Activated CD4-positive, alpha-beta T cell treated with anti-CD3 and anti-CD28 coated beads, Interleukin-2, Interleukin-6, amounts not matched to agents 100 ng/mL and 50 ng/mL, durations not matched to agents 16 hours and 8 hours (primary cell): ENCODE measurements at places on chromosomes 3 and 15.

DNA sequence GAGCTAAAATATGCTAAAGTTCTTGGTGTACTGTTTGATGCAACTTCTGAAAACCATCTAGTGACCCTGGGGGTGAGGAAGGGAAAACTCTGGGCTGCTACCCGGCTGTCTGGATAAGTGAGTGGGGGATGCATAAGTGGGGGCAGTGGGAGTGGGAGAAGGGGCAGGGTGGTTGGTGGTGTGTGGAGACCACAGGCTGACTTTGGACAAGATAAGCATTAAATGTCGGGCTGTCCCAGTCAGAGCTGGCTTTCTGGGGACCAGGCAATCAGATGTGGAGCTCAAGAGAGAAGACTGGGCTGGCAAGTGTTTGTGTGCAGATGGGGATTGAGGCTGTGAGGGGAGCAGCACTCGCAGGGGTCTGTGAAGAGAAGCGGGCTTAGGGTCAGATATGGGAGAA lies 11.0 kb upstream of the XIRP1 start:
- no peak for DNase-seq

GRCh38 chr3:190073264-190074008 lies 47.3 kb downstream of the P3H2 start:
- DNase-seq: no peak

GRCh38 chr3:177337541-177338331 lies 140.5 kb upstream of the TBL1XR1 start:
- DNase-seq: peak; percentile 91

DNA sequence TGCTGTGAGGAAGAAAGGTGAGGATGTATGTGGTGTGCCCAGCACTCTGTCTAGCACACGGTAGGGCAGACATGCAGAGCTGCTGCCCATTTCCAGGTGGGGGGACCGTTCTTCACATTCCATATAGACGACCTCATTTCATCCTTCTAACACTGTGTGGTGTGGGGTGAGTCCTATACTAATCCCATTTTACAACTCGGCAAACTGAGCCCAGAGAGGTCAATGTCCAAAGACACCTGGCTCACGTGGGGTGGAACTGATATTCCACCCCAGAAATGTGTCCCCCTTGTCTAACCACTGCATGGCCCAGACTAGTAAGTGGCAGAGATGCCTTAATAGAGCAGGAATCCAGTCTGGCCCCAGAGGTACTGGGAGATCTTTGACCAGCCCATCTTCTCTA lies 119.2 kb downstream of the FBLN2 start:
- no peak for DNase-seq

- DNase-seq: no peak
Observed at GRCh38 chr3:151879679-151880415, 6.4 kb downstream of the SUCNR1 start.

GRCh38 chr15:63597821-63598220 lies 634 bp downstream of the FBXL22 start:
- no peak for DNase-seq

DNA sequence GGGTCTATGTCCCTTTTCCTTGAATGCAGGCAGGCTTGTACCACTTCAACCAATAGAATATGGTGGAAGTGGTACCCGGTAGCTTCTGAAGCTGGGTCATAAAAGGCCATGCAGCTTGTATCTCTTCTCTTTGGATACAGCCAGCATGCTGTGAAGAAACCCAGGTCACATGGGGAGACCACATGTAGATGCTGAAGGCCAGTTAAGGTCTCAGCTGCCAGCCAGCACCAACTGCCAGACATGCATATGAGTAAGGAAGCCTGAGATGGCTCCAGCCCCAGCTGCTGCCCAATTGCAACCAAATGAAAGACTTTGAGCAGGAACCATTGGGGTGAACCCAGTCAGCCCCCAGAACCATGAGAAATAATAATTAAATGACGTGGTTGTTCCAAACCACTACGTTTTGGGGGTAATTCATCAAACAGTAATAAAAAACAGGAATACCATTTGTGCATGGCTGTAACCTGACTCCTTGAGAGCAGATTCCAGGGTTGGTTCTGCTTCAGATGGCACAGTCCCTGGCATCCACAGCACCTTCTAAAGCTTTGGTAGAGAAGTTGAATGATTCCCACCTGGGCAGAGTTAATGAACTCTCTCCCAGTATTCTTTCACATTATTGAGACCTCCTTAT lies 3.8 kb downstream of the RBP2 start:
- no peak for DNase-seq

- no peak for DNase-seq
Observed at GRCh38 chr3:134332344-134332743, 41.9 kb downstream of the AMOTL2 start.

GRCh38 chr15:45391746-45392583 lies 13.6 kb upstream of the GATM start:
- no peak for DNase-seq

DNA sequence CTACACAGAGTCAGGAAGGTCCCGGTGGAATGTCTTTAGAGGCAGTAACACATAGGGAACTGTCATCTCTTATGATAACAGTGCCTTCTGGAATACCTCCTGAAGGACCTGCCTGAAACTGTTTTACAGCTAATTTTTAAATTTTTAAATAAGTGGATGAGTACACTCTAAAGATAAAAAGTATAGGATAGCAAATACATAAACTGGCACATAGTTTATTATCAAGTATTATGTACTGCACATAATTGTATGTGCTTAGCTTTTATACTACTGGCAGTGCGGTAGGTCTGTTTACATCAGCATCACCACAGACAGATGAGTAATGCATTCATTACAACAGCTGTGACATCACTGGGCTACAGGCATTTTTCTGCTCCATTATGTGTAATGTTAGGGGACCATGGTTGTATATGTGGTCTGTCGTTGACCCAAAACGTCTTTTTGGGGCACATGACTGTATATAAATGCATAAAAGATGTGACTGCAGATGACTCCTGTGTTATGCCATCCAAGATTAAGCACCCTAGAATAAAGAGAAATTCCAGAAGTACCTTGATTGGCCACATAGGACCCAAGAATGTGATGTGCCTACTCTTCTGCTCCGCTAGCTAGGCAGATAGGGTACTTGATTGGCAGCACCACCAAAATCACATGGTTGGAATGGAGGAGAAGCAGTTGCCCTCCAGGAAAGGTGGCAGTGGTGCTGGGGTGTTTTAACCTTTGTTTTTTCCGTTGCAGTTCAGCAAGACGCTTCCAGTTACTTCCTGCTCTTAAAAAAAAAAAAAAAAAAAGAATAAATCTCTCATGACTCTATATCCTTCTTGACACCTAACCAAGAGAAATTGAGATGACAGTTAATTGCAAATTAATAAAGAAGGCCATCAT lies 3.3 kb downstream of the VPS8 start:
- DNase-seq: peak; percentile 49

DNA sequence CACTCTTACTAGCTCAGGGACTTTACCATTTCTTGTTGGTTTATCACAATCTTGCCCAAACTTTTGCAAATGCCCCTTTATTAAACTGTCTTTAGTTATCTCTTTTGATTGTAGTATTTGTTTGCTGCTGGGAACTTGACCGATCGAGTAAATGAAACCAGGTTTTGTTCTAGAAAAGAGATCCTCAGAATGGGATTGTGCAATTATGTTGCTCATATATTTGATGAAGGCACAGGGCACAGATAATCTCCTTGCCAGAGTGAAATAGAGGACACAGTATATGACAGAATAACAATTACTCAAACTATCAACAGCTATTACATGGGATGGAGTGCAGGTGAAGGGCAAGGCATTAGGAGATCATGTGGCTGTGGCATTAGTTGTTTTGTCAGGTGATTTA lies 216.6 kb upstream of the RASGRP1 start:
- DNase-seq: no peak

- DNase-seq: no peak
Observed at GRCh38 chr3:37736624-37737023, 125.1 kb upstream of the CTDSPL start.

- DNase-seq: no peak
Observed at GRCh38 chr3:79230266-79230665, 537.5 kb downstream of the ROBO1 start.

GRCh38 chr3:48619541-48620524 lies 1.7 kb downstream of the TMEM89 start:
- no peak for DNase-seq

GRCh38 chr3:127760361-127760760 lies 62.0 kb downstream of the MGLL start:
- DNase-seq: no peak

DNA sequence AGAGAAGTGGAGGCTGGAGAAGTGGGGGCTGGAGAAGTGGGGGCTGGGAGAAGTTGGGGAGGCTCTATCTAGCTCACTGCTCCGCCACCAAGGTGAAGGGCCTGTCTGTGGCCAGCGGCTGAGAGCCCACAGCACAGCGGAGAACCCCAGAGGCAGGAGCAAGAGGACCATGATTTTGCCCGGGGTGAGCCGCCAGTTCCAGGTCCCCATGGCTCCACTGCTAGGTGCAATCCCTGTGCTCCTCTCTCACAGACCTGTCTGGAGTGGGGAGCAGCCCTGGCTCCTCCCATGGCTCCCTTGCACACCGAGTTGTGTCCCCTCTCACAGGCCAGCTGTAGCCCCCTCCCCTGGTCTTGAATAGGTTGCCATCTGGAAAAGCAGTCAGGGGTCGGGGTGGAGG lies 4.7 kb upstream of the NRROS start:
- DNase-seq: no peak

- DNase-seq: peak; percentile 44
Observed at GRCh38 chr15:98881526-98882520, 125.8 kb downstream of the PGPEP1L start.

- no peak for DNase-seq
Observed at GRCh38 chr3:62604298-62604697, 230.9 kb upstream of the FEZF2 start.

DNA sequence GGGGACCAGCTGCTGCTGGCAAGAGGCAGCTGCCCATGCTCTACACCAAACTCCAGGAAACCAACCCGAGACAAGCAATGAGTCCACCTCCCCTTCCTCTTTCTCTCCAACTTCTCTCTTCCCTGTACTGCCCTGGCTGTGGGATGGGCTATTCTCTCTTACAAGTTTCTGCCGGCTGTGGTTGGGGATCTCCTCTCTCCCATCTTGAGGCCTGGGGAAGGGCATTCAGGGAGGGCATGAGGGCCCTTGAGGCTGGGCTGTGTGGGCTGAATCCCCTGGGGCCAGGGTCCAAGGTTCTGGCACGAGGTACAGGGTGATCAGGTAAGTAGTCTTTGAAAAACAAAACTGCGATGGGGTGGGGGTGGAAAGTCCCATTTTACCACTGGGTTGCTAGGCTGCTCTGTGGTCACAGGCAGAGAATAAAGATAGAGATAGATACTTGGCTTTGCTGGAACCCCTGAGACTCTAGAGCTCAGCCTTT lies 32.3 kb upstream of the CTSH start:
- peak; percentile 26 for DNase-seq

- no peak for DNase-seq
Observed at GRCh38 chr15:79166311-79166955, 75.9 kb upstream of the RASGRF1 start.

- DNase-seq: no peak
Observed at GRCh38 chr3:17473761-17474160, 268.7 kb downstream of the TBC1D5 start.

DNA sequence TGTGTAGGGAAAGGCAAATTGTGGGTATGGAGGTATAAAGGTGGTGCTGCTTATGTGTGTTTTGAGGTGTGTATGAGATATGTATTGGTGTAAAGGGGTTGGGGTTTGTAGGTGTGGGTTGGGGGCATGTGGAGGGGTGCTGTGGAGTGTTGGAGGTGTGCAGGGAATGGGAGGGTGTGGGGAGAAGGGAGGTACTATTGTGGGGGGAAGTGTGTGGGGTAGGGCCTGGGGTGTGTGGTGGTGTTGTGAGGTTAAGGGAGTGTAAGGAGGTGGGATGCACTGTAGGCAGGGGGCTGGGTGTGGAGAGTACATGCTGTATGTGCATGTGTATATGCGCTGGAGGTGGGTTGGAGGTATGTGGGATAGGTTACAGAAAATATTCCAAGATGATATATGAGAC lies 15.7 kb downstream of the CCDC12 start:
- DNase-seq: no peak

DNA sequence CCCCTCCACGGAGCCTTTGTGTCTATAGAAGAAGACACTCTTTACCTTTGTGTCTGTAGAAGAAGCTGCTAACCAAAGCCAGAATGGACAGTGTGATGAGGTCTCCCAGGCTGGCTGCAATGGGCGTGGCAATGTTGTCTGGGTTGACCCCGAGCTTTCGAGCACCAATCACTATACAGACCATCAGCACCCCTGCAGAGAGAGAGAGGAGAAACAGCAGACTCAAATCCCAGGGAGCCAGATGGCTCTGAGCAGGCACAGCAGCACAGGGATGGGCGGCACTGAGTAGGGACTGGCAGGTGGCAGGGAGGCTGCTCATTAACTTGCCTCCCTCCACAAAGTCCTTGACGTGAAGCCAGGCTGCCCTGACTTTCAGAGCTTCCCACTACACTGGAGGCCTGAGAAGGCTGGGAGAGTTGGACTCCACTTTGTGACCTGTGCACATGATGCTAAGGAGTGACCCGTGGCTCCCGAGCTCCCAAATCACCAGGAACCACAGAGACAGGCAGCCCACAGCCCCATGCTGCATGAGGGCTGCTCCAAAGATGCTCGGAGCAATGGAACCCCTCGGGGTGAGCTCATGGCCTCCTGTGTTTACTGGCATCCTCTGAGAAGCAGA lies 53.9 kb downstream of the ROPN1B start:
- DNase-seq: no peak

DNA sequence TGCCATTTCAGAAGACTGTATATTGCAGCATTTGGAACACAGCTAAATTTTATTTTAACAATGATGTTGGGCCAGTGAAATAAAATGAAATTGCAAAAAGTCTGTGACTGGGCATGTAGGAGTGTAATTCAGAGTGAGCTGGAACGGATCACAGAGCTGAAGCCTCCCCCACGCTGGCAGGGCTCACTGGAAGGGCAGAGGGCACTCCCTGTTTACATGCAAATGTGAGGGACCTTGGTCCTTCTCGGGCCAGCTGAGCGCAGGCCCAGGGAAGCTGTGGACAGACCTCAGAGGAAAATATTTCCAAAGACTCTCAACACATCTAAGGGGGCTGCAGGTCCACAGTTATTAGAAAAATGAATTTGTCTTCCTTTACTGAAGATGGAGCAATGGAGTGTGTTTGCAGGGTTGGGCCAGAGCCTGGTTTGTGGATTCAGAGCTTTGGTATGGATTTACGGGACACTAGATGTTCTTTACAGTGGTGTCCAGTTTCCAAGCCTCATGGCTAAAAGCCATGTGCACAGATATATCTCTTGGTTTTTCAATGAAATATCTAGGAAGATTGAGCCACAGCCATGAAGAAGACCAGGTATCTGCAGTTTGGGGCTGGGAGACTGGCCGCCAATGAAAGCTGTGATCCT lies 32.0 kb downstream of the TRPM1 start:
- DNase-seq: no peak

DNA sequence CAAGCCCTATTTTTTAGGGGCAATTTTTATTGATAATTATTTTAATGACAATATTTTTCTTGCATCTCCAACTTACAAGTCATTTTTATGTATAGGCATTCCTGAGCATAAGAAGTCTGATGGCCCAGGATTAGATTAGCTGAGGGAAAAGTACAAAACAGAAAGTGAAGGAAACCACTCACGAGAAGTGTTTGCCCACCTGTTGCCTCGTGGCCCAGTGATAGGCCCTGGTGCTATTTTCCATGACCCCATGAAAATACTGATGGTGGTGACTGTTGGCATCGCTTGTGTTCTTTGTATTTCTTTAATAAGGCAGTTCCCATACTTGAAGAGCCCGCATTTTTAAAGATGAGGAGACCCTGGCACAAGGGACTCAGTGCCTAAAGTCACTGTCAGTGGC lies 7.9 kb upstream of the LMCD1 start:
- no peak for DNase-seq
